DMS153 (cell line): ENCODE measurements at places on chromosomes 12 and 14.

DNA sequence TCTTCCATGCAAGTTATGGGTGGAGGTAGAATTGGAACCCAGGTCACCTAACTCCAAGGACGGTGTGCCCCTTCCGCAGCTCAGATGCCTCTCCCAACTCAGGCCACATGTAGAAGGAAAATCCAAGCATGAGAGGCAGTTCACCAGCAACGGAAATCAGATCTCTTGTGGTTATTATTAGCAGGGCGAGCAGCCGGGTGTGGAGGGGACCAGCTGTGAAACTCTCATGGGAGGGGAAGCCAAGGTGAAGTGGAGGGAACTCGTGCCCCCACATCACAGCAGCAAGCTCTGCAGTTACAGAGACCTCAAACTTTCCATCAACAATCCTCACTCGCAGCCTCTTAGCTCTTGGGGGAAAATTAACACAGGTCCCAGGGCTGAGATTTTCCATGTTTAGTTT is 79.7 kb downstream of the KSR2 start:
- DNase-seq: no peak

DNA sequence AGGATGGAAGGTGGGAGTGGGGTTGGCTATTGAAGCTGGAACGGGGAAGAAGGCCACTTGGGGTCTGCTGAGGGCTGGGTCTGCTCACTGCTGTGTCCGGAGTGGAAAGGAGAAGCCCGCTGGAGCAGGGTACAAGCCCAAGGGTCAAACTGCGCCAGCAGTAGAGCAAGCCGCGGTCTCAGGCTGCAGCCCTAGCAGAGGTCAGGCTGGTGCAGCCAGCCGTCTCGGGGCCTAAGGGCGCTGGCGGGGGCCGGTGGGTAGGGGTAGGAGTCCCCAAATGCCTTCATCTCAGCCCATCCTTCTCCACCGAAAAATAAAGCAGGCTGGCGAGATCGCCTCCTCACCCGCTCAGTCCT is 718 bp upstream of the JDP2 start:
- DNase-seq: no peak

DNA sequence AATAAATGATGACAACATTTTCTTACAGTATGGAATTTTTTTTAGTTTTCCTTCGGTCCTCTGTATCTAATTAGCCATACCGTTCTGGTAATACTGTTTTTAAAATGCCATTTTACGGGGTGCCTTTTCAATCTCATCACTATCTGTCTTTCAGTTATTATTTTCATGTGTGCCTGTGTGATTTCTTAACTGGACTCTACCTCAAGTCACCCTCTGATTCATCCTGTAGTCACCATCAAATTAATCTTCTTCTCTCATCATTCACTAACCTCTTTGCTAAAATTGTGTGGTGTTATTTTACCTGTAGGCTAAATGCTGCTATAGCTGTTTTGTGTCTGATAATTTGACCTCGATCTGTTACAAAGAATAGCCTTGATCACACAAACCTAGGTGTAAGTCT is 16.0 kb upstream of the CCT2 start:
- DNase-seq: no peak

DNA sequence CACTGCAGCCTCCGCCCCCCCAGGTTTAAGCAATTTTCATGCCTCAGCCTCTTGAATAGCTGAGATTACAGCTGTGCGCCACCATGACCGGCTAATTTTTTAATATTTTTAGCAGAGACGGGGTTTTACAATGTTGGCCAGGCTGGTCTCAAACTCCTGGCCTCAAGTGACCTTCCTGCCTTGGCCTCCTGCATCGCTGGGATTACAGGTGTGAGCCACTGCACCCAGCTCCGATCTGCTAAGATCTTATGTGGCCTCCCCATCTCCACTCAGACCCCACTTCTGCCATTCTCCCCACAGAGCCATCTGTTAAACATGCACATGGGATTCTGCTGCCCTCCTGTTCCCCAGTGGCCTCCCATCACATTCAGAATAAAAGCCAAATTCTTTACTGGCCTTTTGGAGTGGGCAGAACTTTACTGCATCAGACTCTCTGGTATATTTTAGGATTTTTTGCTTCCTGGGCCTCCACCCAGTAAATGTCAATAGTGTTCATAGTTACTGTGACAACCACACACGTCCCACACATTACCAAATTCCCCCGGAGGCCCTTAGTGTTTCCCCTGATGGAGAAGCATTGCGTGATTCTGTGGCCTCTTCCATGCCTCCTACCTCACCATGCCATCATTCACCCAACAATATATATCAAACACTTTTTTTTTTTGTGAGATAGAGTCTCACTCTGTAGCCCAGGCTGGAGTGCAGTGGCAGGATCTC is 96.3 kb downstream of the PTPN11 start:
- no peak for DNase-seq

GRCh38 chr12:119681728-119682638 is 14.1 kb downstream of the PRKAB1 start:
- no peak for DNase-seq
